ENCODE measurements at places on chromosomes 12 and 14.
A peak's percentile ranks its signal among the peaks of the same experiment; 100 is the strongest.

GRCh38 chr12:104334581-104334980 is 31.0 kb downstream of the EID3 start:
- DNase-seq = no peak

DNA sequence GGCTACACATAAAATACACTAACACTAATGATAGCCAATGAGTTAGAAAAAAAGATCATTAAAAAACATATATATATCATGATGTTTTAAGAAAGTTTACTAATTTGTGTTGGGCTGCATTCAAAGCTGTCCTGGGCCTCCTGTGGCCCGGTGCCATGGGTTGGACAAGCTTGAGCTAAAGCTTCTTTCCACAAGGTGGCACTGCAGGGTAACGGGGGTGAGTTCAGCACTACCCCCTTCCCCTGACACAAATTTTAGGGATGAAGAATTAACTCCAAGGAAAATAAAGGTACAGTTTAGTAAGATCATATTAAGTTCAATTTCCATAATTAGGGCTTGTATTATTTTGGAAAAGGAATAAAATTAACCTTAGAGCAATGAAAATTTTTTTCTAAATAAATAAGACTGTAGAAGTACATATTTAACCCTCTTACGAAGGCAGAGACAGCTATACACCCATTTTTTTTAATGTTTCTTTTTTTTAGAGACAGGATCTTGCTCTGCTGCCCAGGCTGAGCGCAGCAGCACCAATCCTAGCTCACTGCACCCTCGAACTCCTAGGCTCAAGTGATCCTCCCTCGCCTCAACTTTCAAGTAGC is 38.9 kb downstream of the PPP1R13B start:
- DNase-seq = peak; percentile 38

DNA sequence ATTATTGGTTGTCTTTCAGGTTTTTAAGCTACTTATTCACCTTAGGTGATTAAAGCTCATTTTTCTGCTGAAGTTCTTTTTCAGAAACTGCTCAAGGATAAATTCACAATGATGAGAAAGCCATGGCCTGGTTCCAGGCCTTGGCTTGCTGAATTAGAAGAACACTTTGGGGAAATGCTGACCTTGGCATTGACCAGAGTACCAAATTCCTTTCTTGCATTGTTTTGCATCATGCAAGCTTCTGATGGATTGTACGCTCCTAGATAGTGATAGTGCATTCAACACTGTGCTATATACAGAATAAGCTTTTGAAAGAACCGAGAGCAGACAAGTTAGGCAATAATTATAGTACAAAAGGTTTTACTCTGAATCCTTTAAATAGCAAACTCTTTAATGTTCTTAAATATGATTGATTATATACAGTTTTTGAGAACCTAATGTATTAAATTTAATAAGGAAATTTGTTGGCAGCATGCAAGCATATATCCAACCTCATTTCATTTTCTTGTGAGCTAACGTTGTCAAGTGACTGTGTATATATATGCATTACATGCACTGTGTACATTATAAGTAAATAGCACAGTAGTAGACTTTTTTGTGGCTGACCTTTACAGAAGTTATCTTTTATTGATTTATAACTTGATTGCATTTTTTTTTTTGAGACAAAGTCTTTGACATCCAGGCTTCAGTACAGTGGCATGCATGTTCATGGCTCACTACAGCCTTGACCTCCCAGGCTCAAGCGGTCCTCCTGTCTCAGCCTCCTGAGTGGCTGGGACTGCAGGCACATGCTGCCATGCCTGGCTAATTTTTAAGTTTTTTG is 99.2 kb downstream of the DIP2B start:
- no peak for DNase-seq

DNA sequence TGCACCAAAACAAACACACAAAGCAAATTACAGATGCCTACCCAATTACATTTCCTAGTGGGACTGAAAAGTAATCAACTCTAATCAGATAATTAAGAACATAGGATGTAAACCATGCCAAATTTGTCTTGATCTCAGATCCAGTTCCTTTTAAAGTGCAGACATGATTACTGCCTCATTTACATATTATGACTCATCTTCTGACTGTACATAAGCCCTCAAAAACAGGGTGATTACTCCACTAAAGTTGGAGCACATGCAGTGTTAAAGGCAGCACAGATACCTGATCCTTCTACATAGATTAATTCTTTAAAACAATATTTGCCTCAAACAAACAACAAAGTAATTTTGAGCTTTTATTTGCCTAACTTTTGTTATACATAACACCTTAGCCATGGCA is 337.2 kb downstream of the RPS29 start:
- no peak for DNase-seq

DNA sequence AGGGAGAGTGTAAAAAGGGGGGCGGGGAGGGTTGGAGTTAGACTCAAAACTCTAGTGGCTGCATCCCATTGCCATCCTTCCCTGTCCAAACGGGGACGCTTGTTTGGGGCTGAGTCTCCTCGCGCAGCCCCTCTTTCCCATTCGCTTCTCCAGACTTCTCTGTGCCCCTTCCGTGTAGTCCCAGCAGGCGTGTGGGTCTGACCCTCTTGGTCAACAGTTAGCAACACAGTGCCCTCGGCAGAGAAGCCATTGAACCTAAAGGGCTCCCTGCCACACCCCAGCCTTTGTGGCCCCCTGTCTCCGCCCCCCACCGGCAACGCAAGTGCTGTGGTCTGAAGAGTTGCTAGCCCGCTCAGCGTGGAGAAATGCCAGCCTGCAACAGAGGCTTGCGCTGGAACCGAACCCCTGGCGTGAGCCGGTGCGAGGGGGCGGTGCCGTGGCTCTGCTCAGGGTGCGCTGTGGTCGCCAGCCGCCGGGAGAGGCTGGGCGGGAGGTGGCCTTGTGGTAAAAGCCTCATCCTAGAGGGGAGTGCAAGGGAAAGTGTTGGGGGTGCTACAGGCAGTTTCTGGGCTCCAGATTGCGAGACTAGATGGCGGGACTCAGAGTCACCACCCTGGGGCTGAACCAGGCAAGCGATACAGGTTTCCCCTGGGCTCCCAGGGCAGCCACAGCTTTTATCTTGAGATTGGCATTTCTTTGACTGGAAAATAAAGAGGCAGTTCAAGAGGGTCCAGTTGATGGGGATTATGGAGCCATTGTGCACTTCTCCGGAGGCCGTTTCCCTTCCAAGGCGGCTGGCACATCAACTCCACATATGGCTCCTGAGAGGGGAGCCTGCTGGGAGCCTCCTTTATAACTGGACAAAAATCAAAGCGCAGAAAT is 2.1 kb downstream of the PLXNC1 start:
- no peak for DNase-seq

- no peak for DNase-seq
Measured at GRCh38 chr12:21538061-21538653, 12.1 kb downstream of the SPX start.

Data from T-helper 2 cell (primary cell).